ENCODE measurements at places on chromosomes 1 and 21. TPM values are rescaled to one million over a fixed set of nuclear protein-coding genes. Genes with fewer than 3 reads are reported as not detected.

GRCh38 chr1:205610036-205610435 lies 21.8 kb downstream of the ELK4 start:
- DNase-seq, result no peak
- H3K36me3 ChIP-seq, result peaks cover 6% of the 10 kb centered on the region
- no peak overlapping the region for H3K27ac ChIP-seq
- H3K4me3 ChIP-seq, result no peak overlapping the region

- H3K36me3 ChIP-seq, result no peaks in the 10 kb centered on the region
- no peak for DNase-seq
- H3K27ac ChIP-seq, result no peak overlapping the region
- H3K4me1 ChIP-seq, result no peaks in the 10 kb centered on the region
- H3K27me3 ChIP-seq, result no peaks in the 10 kb centered on the region
Measured at GRCh38 chr1:169513208-169513607, 27.5 kb upstream of the SLC19A2 start.

DNA sequence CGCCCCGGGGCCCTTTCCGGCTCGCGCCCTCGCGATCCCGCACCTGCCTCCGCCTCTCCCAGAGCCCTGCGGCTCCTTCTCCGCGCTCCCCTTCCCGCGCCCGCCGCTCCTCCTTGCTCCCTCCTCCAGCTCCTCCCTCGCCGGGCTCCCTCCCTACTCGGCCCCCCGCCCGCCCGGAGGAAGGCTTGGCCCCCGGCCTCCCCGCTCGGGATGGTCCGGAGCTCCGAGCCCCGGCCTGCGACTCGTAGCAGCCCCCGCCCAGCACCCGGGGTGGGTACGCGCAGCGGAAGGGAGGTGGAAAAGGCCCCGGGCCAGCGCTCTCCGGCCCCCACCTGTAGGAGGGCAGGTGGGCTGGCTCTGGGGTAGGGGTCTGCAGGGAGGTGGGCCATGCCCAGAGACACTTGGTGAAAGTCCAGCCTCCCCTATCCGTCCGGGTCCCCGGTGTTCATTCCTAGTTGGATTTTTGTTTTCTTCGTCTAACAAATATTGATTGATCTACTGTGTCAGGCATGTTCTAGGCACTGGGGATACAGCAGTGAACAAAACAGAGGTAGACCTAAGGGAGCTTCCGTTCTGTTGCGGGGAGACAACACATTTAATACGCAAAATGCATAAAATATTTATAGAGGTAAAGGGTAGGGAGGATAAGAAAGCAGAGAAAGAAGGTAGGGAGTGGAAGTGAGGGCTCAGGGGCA lies at the start of gene HTR1D:
TSS of gene HTR1D (minus strand) at position 82 of the 695 bp plus-strand sequence. CDS start 23,283 bp downstream, outside the sequence.
- H3K4me3 ChIP-seq, result peak within 1 kb of the TSS; percentile 56
- no peak within 1 kb of the TSS for H3K27ac ChIP-seq
- peaks cover 60% of the 10 kb centered on the region for H3K27me3 ChIP-seq
- no peaks in the 10 kb centered on the region for H3K36me3 ChIP-seq
- DNase-seq, result peak; percentile 41

PLA2G4A gene
- 0.21 TPM for total RNA-seq

GRCh38 chr1:24190983-24191461 lies 3.9 kb upstream of the IFNLR1 start:
- no peak overlapping the region for H3K27ac ChIP-seq
- H3K4me1 ChIP-seq, result no peaks in the 10 kb centered on the region

GRCh38 chr1:62844030-62844429 lies 60.1 kb downstream of the ATG4C start:
- H3K27me3 ChIP-seq, result no peaks in the 10 kb centered on the region
- DNase-seq, result no peak
- H3K4me3 ChIP-seq, result no peak overlapping the region
- no peaks in the 10 kb centered on the region for H3K4me1 ChIP-seq
- H3K27ac ChIP-seq, result no peak overlapping the region
- no peaks in the 10 kb centered on the region for H3K36me3 ChIP-seq

DNA sequence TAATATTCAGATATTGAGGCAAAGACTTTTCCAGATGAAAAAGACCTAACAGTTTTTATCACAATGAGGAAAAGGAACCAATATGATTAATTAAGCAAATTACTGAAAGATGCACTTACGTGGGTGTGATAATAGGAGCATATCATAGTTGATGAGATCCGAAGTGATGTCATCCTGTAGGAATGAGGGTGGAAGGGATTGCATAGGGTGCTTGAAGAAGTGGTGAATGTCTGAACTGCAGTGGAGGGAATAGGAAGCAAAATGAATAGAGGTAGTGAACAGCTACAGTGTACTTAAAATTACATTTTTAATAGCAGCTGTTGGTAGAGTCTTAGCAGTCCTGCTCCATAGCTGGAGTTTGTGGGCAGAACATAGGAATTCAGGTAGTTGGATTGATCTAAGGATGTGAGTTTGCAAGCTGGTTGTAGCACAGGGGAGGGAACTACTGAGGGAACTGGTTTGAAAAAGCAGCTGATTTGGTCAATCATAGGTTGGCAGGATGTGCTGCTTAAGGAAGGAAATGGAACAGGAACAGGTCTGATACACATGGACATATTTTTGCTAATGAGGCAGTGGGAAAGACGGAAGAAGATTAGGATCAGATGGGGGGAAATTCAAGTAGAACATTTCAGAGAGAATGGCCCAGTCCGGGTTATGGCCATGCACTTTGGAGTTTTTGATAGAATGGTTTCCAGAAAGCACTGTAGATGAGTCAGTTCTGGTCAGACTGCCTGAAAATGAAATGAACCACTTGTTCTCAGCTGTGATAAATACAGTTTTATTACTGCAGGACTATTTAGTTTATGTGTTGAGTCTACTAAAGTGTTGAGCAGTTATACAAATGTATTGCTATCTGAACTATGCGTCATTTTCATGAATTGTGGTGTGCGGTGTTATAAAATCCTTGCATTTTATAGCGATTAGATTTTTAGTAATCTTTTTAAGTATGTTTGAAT lies 155.8 kb downstream of the RYR2 start:
- H3K27me3 ChIP-seq, result no peaks in the 10 kb centered on the region
- no peak for DNase-seq
- peak overlapping the region; percentile 7 for H3K27ac ChIP-seq

DNA sequence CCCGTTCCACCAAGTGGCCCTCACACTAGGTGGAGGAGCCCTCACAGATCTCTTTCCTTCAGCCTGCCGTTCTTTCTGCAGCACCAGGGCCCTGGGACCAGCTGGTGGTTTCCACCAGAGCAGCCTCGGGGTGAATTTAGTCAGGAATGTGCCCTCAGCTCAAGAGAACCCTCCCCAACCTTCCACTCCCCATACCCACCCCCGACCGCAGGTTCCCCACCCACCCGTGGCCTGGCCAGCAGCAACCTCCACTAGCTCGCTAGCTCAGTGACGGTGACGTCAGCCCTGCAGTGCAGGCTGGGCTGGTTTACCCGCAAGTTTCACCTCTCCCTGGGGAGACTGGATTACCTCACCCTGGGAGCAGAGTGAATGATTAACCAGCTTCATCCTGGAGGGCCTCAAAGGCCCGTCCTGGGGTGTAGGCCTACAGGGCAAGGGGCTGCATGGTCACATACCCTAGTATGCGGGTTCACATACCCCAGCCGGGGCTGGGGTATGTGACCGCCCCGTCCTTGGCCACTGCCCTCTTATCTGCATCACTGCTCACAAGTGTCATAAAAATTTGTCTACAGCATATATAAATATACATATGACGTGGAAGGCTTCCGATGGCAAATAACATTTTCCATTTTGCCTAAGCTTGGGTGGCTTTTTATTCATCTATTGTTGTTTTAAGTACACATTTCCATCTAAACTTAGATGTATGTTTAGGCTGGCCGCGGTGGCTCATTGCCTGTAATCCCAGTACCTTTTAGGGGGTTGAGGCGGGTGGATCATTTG lies 24.5 kb downstream of the ELF3 start:
- H3K4me1 ChIP-seq, result peaks cover 17% of the 10 kb centered on the region
- H3K27ac ChIP-seq, result peak overlapping the region; percentile 40

- H3K4me3 ChIP-seq, result no peak overlapping the region
- no peaks in the 10 kb centered on the region for H3K27me3 ChIP-seq
Measured at GRCh38 chr1:196467230-196467925, 140.9 kb downstream of the KCNT2 start.

ATAD3C gene
- 0.28 TPM for total RNA-seq

GRCh38 chr1:90114521-90115141 lies 119.7 kb downstream of the ZNF326 start:
- no peaks in the 10 kb centered on the region for H3K4me1 ChIP-seq
- peak; percentile 65 for DNase-seq
- H3K27me3 ChIP-seq, result no peaks in the 10 kb centered on the region
- H3K36me3 ChIP-seq, result no peaks in the 10 kb centered on the region
- H3K27ac ChIP-seq, result no peak overlapping the region

ARHGAP29 gene
- 7.4 TPM for total RNA-seq

DNA sequence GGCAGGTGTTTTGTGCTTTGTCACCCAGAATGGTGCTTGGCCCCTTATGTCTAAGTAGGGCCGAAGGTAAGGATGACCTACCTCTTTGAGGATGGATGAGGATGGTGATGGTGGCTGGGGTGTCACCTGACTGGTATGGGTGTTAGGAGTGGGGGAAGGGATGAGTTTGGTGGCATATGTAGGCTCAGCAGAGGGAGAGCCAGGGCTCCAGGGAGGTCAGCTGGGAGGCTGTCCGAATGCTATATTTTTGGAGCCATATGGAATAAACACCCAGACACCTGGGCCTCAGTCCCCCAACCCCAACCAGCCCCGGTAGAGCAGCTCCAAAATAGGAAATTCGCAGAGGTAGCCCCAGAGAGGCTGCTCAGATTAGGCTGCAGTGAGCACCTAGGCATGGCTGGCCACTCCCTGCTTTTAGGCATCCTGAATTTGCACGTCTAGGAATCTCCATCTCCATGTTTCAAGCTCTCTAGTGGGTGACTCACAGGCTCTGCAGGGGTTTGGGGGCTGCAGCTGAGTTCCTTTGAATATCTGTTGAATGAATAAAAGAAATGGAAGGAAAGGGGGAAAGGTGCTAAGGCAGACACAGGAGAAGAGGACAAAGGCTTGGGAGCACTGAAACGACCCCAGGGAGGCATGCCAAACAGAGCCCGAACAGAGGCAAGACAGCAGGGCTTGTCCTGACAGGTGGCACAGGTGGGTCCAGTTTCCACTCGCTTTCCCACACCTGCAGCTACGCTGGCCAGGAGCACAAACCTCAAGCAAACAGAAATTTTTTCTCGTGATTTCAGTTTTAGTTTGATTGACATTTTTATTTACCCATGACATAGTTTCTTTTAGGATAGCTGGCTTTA lies 135.3 kb upstream of the EDN2 start:
- H3K36me3 ChIP-seq, result no peaks in the 10 kb centered on the region
- H3K27ac ChIP-seq, result no peak overlapping the region
- DNase-seq, result no peak
- no peak overlapping the region for H3K4me3 ChIP-seq
- no peaks in the 10 kb centered on the region for H3K27me3 ChIP-seq
- H3K4me1 ChIP-seq, result no peaks in the 10 kb centered on the region

DNA sequence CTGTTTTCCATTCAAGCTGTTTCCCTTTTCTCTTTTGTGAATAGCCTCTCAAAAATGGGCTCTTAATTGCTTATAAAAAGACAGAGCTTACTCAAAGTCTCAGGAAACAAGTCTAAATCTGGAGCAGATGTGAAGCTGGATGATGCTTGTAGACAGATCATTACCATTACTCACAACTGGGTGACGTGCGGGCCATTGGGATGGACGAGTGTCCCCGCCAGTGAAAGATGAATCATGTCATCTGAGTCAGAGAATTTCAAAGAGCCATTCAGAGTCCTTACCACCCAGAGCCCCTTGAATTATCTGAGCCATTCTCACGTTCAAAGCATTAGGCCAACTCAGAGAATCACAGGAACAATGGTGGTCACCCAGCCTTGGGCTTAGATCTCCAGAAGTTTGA lies 134.6 kb downstream of the HUNK start:
- no peak for DNase-seq
- no peaks in the 10 kb centered on the region for H3K36me3 ChIP-seq
- H3K4me1 ChIP-seq, result no peaks in the 10 kb centered on the region
- H3K27me3 ChIP-seq, result no peaks in the 10 kb centered on the region

DNA sequence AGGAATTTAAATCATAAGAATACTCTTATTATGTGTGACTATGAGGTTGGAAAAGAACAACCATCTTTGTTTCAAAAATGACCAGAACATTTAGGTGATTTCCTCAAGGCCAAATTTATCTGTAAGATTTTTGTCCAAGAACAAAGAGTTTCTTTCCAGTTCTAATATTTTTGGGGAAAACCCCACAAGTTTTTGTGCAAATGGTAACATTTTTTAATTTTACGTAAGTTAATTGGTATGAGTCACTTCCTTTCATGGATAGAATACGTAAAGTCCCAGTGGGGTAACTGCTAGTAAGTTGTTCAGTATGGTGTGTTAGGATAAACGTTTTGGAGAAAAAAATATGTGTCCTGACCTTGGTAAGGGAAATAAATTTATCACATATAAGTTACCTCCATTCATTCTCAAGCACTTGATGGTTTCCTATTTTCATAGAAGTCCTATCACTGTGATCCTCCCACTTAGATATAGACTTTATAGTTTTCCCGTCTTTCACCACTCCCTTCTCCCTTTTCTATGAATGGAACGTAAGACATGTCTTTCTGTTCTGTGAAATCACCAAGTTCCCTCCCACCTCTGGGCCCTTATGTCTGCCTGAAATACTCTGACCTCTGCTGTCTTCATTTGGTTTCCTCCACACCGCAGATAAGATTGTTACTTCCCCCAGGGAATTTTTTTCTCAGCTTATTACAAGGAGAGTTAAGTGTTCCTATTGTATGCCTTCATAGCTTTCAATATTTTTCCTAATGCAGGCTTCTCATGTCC lies 34.9 kb upstream of the TSNAX start:
- no peaks in the 10 kb centered on the region for H3K36me3 ChIP-seq
- no peaks in the 10 kb centered on the region for H3K27me3 ChIP-seq
- DNase-seq, result peak; percentile 44
- H3K27ac ChIP-seq, result no peak overlapping the region
- no peak overlapping the region for H3K4me3 ChIP-seq

GRCh38 chr1:185420588-185421081 lies 103.6 kb upstream of the IVNS1ABP start:
- DNase-seq, result no peak
- no peaks in the 10 kb centered on the region for H3K36me3 ChIP-seq
- no peak overlapping the region for H3K4me3 ChIP-seq
- no peak overlapping the region for H3K27ac ChIP-seq
- no peaks in the 10 kb centered on the region for H3K4me1 ChIP-seq

GRCh38 chr1:172883387-172883791 lies 167.4 kb downstream of the TNFSF18 start:
- H3K36me3 ChIP-seq, result no peaks in the 10 kb centered on the region
- no peaks in the 10 kb centered on the region for H3K27me3 ChIP-seq
- no peak for DNase-seq
- H3K4me3 ChIP-seq, result no peak overlapping the region
- H3K4me1 ChIP-seq, result no peaks in the 10 kb centered on the region

ZFP69B gene
- 2.7 TPM for total RNA-seq

DNA sequence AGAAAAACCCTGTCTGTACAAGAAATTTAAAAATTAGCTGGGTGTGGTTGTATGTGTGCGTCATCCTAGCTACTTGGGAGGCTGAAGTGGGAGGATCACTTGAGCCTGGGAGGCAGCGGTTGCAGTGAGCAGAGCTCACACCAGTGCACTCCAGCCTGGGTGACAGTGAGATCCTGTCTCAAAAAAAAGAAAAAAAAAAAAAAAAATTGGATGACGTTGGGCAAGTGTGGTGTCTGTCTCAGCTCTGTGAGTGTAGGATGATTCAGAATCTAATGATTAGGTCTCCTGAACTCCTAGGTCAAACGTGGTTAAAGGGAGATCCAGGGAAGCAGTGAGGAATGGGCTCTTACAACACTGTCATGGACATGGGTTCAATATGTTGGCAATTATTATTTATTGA lies 435.9 kb downstream of the KIF26B start:
- H3K36me3 ChIP-seq, result no peaks in the 10 kb centered on the region
- peak overlapping the region; percentile 77 for H3K27ac ChIP-seq
- peaks cover 29% of the 10 kb centered on the region for H3K4me1 ChIP-seq
- DNase-seq, result no peak
- no peaks in the 10 kb centered on the region for H3K27me3 ChIP-seq

TENT5C gene
- total RNA-seq, result 0.32 TPM

Measured in cardiac muscle cell (in vitro differentiated cells and primary cell).